Fibroblast of skin of back (primary cell): ENCODE measurements at places on chromosomes 6 and 20.
A peak's percentile ranks its signal among the peaks of the same experiment; 100 is the strongest.

DNA sequence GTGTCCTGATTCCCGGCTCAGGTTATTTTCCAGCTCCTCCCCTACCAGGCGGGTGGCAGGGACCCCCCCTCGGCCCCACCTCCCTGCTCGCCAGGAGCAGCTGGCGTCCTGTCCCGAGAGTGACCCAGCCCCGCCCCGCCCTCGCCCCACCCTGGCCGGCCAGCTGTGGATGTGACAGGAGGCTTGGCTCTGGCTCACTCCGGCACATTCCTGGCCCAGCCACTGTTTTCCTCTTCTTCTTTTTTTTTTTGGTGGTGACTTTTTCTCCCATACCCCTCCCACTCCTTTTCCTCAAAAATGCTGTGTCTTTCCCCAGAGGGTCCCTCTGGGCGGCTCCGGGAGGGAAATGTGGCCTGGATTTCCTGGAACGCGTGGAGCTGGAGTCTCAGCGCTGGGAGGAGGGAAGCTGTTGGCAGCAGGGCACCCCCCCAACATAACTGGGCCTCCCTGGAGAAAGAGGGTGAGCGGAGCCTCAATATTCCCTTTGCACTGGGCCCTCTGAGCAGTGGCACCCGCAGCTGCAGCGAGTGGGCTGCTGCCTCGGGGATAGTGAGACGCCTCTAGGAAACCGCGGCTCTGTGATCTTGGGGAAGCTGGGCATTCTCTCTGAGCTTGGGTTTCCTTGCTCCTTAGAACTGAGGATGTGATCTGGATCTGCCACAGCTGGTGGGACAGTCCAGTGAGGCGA lies 28.3 kb upstream of the CSNK2A1 start:
- DNase-seq, result peak; percentile 56

- no peak for DNase-seq
Measured at GRCh38 chr6:16660157-16660497, 101.1 kb downstream of the ATXN1 start.

- peak; percentile 91 for DNase-seq
Measured at GRCh38 chr6:111763381-111763780, 109.9 kb downstream of the FYN start.

GRCh38 chr6:43984442-43985321 lies 142.6 kb downstream of the MRPL14 start:
- no peak for DNase-seq

GRCh38 chr6:134128146-134128545 lies 75.7 kb upstream of the SLC2A12 start:
- no peak for DNase-seq

- DNase-seq, result no peak
Measured at GRCh38 chr6:169666441-169666840, 35.4 kb downstream of the WDR27 start.

DNA sequence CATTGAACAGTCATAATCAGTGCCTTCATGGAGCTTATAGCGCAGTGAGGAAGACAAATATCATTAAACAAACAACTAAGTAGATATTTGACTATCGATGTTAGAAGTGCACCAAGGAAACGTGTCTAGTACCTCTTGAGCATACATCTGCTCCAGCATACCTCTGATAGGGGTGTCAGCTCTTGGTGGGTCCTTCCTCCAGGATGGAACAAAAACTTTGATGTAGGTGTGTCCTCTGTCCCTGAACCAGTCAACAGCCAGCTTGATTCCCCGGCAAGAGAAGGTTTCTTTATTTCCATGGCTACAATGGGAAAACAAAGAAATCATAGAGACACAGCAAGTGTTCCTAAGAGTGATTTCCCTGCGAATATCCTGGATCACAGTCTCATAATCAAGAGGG lies 23.1 kb downstream of the ZC3H12D start:
- DNase-seq, result no peak

GRCh38 chr20:63835021-63835858 lies 4.2 kb upstream of the ZBTB46 start:
- peak; percentile 96 for DNase-seq

DNA sequence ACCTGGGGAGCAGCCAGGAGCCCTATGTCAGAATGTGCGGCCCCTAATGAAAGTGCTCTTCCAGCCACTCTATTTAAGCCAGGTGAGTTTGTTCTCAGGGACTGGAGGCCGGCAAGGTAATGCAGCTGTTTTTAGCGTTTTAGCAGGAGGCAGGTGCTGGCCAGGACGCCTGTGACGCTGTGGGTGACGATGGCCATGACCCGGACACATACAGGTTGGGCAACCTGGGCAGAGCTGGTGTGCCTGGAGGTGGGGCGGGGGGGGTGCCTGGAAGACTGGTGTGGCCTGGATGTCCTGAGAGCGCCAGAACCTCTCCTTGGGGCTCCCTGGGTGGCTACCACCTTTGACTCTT lies 51.7 kb downstream of the RBM38 start:
- DNase-seq, result no peak

DNA sequence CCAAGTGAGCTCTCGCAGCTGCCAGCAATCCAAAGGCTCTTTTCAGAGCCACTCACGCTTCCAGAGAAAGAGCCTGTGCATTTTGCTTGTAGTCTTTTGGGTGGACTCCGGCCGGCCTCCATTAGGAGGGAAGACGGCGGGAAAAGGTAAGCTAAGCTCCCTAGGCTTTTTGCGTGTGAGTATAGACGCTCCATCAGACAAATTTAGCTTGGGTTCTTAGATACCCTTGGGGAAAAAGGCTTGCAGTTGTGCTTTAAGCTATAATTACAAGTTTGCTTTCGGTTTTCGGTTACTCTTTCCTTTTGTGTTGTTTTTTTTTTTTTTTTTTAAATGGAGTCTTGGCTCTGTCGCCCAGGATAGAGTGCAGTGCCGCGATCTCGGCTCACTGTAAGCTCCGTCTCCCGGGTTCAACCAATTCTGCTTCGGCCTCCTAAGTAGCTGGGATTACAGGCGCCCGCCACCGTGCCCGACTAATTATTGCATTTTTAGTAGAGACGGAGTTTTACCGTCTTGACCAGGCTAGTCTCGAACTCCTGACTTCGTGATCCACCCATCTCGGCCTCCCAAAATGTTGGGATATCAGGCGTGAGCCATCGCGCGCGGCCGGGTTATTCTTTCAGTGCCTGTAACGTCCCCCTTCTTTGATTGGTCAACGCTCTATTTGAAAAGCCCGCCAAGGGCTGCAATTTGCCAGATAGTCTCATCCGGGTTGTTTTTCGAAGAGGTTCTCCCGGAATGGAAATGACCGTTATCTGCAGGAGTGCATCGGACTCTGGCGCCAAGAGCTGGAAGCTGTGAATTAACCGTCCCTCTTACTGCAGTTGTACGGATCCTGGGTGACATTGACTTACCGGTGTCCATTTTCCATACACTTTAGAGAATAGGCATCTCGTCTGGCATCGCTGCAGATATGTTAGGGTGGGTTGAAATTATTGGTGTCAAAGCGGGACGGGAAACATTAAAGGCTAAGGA lies 18.1 kb downstream of the OR2B2 start:
- peak; percentile 97 for DNase-seq

GRCh38 chr6:105431226-105431625 lies 28.3 kb upstream of the PREP start:
- DNase-seq, result peak; percentile 59

DNA sequence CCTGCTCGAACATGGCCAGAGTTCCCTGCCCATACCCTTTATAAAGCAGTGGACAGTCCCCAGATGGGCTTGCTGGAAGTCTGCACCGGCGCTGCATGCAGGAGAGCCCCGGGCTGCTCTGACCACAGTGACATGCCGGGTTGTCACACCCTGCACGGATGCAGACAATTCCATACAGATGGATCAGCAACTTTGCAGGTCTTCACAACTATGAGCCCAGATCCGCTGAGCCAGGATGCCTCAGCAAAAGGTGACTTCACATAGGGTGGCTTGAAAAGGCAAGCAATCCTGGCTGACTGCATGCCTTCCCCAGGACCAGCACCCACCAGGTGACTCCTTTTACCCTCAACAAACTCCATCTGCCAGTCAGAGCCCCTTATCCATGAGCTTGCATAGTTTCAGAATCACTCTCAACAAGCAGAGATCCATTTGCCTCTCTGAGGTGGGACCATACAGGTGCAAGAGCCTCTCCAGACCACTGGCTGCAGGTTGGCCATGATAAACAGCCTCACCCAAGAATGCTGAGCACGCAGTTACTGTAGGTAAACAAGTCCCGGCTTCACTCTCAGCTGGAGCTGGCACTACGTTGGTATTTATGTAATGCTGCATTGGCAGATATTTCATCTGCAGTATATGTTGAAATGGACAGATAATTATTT lies 183.0 kb upstream of the QKI start:
- no peak for DNase-seq

- no peak for DNase-seq
Measured at GRCh38 chr6:27023664-27024063, 223.8 kb upstream of the PRSS16 start.

GRCh38 chr6:74410630-74411029 lies 714.6 kb downstream of the CD109 start:
- peak; percentile 54 for DNase-seq

- DNase-seq, result peak; percentile 65
Measured at GRCh38 chr6:82959385-82959941, 106.2 kb downstream of the UBE3D start.

DNA sequence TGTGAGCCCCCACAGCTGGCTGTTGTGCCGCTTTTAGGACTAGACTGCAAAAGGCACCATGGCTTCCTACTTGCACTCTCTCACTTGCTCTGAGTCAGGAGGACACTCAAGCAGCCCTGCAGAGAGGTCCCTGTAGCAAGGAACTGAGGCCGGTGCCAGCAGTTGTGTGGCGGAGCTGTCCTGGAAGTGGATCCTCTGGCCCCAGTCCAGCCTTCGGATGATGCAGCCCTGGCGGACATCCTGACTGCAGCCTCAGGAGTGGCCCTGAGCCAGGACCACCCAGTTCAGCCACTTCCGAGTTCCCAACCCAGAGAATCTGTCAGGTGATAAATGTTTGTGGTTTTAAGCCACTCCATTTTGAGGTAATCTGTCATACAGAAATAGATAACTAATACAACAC lies 17.5 kb downstream of the CTCFL start:
- no peak for DNase-seq

DNA sequence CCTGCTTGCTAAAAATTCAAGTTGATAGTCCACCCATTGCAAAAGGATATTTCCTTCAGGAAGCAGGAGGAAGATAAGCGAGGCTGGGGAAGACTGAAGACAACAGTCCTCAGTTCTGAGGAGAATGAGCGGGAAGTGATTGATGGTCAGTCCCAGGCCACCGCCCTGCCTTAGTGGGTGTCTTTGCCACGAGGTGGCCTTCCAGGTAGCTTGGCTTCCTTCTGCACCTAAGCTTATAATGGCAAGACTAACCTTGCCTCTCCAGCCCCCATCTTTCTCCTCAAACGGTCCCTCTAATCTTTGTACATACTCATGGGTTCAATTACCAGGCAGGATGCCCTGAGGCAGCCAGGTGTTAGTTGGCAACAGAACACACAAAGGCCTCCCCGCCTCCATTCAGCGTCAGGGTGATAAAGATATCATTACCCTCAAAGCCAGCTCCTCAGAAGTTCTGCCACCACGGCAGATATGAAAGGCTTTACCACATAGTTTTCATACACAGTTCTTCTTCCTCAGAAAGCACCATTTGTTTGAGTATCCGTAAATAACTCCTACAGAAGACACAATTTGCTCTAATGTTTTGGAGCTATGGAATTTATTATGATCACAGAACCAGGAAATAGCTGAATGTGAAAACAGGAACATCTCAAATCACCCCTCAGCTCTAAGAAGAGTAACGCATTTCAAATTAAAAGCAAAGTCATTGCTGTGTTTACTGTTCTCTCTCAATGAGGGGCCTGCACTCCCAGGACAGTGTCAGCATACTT lies 249.4 kb downstream of the ATXN1 start:
- no peak for DNase-seq

DNA sequence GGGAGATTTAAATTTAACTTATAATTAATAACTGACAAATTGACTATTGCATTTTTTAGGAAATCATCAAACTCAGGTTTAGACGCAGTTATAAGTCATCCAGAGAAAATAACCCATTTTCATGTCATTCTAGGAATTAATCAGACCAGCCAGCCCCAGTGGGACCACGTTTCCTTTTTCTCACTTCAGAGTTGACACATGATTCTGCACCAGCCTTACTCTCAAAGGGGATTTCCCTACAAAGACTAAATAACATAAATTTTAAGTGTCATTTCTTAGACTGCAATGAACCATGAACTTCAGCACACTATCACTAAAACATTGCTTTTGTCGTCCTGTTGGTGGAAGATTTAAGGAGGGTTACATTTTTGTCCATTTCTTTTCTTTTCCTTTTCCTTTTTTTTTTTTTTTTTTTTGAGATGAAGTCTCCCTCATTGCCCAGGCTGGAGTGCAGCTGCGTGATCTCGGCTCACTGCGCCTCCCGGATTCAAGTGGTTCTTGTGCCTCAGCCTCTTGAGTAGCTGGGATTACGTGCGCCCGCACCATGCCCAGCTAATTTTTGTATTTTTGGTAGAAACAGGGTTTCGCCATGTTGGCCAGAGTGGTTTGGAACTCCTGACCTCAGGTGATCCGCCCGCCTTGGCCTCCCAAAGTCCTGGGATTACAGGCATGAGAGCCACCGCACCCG lies 3.6 kb downstream of the IPCEF1 start:
- DNase-seq, result no peak

- no peak for DNase-seq
Measured at GRCh38 chr6:1077478-1078416, 234.2 kb upstream of the FOXQ1 start.

- peak; percentile 37 for DNase-seq
Measured at GRCh38 chr6:45920819-45921511, 94.7 kb downstream of the CLIC5 start.

DNA sequence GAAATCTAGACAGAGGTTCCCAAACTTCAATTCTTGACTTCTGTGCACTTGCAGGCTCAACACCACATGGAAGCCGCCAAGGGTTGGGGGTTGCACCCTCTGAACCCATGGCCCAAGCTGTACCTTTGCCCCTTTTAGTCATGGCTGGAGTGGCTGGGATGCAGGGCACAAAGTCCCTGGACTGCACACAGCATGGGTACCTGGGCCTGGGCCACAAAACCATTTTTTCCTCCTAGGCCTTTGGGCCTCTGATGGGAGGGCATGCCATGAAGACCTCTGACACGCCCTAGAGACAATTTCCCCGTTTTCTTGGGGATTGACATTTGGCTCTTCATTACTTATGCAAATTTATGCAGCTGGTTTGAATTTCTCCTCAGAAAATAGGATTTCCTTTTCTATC lies 342.0 kb downstream of the TPBG start:
- no peak for DNase-seq

DNA sequence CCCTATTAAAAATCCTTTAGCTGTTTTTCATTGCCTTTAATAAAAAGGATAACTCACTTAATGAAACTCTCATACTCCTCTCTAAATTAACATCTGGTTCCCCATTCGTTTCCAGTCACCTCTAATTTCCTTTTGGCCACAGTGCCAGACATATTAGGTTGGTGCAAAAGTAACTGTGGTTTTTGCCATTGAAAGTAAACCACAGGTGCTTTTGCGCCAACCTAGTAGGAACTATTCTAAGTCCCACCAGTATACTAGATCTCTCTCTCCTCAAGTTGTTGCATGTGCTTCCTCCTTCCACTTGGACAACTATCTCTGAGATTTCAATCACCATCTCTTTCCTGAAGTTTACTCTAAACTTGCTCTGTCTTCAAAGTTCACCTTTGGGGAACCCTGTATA lies 961.1 kb downstream of the TBC1D32 start:
- no peak for DNase-seq
